ENCODE measurements at places on chromosomes 1 and 21.

GRCh38 chr1:182251561-182251960 is 140.0 kb downstream of the GLUL start:
- no peak for DNase-seq

DNA sequence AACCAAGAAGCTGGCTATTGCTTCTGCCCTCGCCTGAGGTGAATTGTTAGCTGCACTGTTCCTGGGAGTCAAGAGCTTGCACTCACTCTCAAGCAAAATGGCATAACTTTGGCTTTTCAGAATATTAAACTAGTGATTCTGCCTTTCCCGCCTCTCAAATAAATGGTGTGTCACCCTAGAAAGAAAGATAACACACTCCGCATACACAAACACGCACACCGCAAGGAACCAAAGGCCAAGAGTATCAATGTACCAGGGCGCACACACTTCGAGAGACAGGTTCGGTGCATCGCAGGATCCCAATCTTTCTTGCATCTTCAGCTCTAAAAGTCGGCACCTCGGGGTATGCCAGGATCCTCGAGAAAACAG is 470 bp upstream of the RTCA start:
- no peak for DNase-seq

DNA sequence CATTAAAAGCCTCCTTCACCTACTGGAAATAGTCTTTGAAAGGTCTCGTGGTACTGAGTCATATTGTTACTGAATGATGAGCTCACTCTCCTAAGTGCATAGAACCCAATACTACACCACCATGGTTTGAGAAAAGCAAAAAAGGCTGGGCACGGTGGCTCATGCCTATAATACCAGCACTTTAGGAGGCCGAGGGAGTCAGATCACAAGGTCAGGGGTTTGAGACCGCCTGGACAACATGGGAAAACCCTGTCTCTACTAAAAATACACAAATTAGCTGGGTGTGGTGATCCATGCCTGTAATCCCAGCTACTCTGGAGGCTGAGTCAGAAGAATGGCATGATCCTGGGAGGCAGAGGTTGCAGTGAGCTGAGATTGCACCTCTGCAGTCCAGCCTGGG is 3.3 kb upstream of the HNRNPCL1 start:
- no peak for DNase-seq

DNA sequence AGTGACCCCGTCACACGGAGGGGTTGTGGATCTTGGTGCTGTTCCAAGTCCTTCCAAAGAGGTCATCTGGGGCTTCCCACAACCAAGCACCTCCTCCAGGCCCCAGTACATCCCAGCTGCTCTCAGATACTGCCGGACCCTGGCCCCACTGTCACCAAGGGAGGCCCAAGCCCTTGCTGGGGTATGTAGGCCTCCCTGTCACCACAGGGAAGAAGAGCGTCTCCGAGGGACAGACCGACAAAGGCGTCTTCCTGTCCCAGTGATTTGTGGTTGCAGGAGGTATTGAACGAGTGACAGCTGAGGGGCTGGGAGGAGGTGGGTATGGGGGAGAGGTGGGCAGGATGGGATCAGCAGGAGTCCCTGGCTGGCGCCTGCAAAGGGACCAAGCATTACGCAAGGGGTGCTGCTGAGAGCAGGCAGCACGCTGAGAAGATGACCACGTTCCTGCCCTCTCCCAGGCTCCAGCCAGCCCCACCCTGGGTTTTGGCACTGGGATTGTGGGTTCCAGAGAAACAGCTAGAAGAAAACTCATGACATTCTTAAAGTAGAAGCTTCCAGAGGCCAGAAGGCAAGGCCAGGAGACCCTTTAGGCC is 29.7 kb downstream of the LRP8 start:
- DNase-seq = no peak

DNA sequence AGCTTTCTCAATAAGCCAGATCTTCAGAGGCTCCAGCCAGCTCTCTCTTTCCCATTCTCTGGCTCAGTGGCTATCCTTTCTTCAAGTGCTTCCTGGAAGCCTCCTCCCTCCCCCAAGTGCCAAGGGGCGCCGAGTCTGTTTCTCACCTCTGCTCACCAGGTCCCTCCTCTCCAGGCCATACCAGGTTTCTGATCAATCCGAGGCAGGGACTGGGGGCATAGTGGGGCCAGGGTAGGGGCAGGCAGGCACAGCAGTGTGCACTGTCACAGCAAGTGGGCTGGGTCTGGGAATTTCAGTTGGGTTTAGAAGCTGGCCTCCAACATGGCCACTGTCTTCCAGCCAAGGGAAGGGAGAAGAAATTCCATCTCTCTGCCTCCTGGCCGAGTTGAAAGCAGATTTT is 56.5 kb downstream of the NAV1 start:
- DNase-seq = no peak

DNA sequence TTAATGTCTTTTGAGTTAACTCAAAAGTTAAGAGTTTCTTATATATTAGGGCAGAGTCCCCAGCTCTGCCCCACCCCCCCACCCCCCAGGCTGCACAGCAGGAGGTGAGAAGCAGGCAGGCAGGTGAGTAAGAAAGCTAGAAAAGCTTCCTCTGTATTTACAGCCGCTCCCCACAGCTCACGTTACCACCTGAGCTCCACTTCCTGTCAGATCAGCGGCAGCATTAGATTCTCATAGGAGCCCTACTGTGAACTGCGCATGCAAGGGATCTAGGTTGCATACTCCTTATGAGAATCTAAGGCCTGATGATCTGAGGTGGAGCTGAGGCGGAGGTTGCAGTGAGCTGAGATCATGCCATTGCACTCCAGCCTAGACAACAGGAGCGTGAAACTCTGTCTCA is 81.9 kb downstream of the SIM2 start:
- no peak for DNase-seq

- DNase-seq = no peak
These were observed 20.9 kb downstream of the COA7 start for GRCh38 chr1:52677076-52677806.

DNA sequence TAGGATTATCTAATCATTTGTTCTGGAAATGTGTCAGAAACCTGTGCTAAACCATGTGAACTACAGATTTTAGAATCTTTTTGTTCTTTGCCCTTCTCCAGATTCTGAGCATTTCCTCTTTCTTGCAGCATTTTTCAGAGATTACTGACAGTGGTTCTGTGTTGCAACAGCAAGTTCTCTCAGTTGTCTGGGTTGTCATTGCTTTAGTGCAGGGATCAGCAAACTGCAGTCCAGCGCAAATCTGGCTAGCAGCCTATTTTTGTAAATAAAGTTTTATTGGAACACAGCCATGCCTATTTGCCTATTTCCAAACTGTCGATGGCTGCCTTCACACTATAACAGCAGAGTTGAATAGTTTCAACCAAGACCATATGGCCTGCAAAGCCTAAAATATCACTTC is 66.3 kb upstream of the LRRC8D start:
- no peak for DNase-seq

DNA sequence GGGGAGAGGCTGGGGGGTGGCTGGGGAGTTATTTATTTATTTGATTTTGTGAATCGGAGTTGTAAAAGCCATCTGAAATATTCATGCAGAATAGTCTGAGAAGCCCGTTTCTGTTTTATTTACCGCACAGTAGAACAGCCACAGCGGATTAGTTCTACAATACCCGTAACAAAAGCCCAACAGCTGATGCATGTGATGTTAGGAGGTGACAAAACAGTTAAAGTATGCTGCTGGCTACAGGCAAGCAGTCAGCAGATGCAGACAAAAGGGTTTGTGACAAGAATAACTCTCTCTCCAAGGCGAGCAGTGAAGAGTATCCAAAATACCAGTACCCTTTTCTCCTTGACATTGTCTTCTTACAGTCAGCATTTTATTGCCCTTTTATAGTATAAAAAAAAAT is 42.0 kb downstream of the PROX1 start:
- DNase-seq = no peak

DNA sequence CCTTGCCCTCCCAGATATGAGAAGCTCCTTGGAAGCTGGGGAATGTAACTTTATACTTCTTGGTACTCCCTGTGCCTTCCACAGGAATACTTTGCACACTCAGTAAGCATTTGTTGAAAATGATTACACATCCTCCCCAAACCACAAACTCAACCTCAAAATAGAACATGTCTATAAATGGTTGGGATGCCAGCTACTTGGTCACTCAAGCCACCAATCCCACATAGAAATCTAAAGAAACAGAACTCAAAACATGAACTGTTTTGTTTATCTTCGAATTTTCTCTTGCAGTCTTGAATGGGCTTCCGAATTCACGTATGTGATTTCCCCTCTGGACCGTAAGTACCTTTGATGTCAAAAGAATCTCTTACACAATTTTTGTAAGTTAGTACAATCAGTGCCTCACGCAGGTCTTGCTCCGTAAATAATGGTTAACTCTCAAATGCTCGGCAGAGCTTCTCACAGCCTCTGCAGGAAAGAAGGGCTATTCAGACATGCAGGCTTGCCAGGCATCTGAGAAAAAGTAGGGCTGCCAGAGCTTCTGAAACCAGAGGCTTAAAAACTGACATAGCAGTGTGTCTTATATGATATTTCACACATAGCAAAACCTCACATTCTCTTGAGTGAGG is 26.9 kb downstream of the SORT1 start:
- DNase-seq = no peak

- no peak for DNase-seq
These were observed 204.2 kb downstream of the KCNT2 start for GRCh38 chr1:196403803-196404690.

- no peak for DNase-seq
These were observed 160.7 kb downstream of the IER5 start for GRCh38 chr1:181249186-181249585.

GRCh38 chr1:26717017-26717491 is 21.2 kb downstream of the ARID1A start:
- DNase-seq = no peak

DNA sequence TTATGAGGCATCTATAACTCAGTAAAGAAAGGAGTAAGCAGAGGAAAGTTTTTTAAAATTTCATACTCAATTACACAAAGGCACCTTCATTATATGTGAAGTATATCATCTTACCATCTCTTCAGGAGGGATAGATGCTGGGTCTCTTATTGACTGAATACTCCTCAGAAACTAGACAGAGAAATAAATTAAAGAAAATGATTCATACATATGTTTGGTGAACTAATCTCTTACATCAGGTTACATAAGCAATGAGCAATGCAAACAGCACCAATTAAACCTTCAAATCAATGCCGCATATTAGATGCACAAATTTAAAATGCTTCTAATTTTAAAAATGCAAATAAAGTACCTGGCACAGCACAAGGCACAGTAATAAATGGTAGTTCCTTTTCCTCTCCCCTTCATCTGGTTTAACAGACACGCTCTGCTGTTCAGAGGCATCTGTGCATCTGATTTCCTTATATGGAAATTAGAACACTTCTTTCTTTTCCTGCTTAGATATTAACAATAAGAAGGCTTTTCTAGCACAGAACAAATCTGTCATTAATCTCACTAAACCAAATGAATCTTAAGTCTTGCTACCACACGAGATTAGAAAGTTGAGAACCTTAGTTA is 20.0 kb downstream of the SCYL3 start:
- DNase-seq = no peak

DNA sequence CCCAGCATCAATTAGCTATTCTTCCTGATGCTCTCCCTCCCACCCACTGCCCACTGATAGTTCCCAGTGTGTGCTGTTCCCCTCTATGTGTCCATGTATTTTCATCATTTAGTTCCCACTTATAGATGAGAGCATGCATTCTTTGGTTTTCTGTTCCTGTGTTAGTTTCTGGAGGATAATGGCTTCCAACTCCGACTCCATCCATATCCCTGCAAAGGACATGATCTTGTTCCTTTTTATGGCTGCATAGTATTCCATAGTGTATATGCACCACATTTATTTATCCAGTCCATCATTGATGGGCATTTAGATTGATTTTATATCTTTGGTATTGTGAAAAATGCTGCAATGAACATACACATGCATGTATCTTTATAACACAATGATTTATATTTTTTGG is 30.2 kb downstream of the DISC1 start:
- DNase-seq = no peak

DNA sequence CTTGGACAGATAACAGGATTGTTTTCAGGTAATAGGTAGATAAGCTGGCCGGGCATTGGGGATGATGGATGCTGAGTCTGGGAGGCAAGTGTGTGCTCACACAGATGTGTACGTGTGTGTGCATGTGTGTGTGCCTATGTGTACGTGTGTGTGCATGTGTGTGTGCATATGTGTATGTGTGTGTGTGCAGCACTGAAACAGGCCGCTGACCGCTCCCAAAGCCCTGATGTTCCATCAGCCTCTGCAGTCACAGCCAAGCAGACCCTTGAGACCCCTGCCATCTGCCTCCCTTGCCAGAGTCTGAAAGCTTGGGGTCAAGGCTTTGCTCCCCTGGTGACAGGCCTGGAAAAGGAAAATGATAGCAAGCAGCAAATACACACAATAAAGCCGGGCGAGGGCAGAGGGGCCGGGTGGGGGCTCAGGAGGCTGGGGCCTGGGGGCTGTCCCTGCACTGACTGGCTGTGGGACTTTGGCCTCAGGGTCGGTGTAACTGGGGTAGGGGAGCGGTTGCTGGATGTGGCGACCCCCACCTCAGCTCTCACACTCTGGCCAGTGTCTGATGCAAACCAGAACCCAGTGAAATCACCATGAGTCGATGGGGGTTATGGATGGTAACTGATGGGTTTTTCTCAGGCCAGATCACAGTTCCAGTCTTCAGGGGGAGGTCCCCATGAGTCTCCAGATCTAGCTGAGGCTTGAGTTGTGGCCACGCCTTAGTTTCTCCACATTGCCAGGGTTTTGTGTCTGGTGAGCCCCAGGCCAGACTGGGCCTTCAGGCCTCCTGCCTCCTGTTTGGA is 9.2 kb upstream of the TNFRSF8 start:
- DNase-seq = no peak

GRCh38 chr1:181608948-181609347 is 125.6 kb downstream of the CACNA1E start:
- no peak for DNase-seq

- no peak for DNase-seq
These were observed 153.8 kb upstream of the HMGB4 start for GRCh38 chr1:33709783-33710718.

DNA sequence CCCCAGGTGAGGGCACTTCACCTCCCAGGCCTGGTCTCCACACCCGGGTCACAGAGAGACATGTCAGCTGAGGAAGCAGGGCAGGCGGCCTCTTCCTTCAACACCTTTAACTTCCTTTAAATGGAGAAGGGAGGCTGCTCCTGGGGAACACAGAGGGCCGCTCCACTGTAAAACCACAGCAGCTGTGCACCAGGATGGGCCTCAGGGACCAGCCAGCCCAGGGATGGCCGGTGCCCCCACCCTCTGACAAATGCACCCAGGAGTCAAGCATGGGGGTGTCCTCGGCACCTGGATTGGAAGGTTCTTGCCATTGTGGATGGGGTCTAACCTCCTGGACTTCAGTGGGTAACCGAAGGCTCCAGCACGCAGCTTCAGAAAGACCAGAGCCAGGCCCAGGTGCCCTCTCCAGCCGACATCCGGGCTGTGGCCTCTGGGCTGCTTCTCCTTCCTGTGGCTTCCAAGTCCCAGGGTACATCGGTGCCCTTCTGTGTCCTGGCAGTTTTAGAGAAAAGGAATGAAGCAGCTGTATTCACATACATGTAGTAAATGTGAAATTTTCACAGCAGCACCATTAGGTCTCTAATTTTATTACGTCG is 121.7 kb upstream of the COL6A1 start:
- no peak for DNase-seq

DNA sequence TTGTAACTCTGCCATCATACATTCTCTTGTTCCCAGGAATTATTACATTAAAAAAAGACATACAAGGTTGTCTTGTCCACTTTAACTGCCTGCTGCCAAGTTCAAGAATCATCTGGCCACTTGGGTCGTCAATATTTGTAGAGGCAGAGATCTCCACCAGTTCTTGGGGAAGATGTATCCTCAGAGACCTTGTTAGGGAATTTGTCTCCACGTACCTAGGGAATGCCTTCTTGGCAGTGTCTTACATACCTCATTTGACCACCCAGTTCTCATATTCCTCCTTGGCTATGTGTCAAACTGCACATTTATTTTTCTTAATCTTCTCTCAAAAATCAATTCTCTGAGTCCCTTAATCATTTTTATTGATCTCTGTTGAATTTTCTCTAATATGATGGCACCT is 266.0 kb downstream of the SPATA17 start:
- DNase-seq = no peak

Data from stimulated activated CD4-positive, alpha-beta T cell treated with anti-CD3 and anti-CD28 coated beads, TNF-alpha, amount 100 ng/mL, for 24 hours (primary cell).